Fibroblast of gingiva (primary cell): ENCODE measurements at places on chromosomes 1 and 21.

DNA sequence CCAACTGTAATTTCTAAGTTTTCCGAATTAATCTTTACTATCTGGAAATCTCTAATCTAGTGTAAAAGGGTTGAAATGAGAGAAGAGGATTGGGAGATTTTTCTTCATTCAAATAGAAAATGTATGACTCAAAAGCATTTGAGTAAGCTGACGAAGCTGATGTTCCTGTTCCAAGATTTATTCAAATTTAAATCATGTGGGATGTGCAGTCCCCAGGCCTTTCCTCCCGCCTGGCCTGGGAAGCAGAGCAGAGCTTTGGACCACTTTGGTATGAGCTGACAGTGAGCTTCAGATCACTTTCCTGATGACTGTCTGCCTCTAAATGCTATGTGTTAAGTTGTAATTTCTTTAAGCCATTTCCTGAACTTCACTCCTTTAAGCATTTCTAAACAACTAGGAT is 192.0 kb downstream of the DHRS3 start:
- peak; percentile 28 for DNase-seq

DNA sequence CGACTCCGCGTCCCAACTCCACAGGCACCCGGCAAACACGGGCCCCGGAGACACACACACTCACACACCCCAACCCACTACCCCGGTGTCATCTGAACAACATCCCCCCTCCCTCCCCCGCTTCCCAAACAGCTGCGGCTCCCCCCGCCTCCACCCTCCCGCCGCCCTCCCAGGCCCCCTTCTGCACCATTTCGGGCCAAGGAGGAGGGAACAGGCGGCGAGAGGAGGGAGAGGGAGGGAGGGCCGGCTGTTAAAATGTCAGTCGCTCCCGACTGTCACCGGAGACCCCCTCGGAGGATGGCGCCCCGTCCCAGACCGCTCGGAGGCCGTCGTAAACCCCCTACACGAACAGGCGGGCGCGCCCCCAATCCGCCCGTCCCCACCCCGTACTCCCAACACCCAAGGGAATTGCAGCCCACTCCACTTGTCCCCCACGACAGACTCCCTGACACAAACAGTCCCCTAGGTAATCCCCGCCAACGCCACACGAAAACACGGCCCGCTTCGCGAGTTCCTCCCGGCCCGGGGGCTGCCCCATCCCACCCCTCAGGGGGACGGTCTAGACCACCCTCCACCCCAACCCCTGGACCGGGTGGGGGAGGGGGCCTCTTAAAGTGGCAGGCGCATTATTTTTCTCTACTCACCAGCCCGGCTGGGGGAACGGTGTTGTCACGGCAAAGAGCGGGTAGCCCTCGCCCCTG is 583 bp downstream of the MEF2D start:
- peak; percentile 38 for DNase-seq

GRCh38 chr1:108009603-108010195 is 44.7 kb upstream of the VAV3 start:
- peak; percentile 9 for DNase-seq

- no peak for DNase-seq
Observed at GRCh38 chr1:35441926-35442579, 115.2 kb downstream of the KIAA0319L start.

GRCh38 chr1:54800899-54801759 is at the start of gene TTC22:
TTC22 (minus strand) TSS chr1:54801323; CDS start chr1:54801163, 160 bp downstream.
- DNase-seq = no peak

DNA sequence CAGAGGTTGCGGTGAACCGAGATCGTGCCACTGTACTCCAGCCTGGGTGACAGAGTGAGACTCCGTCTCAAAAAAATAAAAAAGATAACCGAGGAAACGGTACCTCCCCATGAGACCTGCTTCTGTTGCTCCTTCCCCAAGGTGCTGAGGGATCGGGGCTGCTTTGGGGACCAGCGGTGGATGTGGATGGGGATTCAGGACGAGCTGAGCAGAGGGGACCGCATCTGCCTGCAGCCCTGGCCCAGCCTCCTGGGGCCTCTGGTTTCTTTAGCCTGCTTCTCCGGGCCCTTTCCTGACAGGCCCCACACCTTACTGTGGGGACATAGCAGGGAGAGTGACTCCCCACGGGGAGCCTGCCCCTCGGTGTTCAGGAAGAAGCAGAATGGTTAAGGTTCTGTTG is 17.1 kb downstream of the SLC66A1 start:
- no peak for DNase-seq

DNA sequence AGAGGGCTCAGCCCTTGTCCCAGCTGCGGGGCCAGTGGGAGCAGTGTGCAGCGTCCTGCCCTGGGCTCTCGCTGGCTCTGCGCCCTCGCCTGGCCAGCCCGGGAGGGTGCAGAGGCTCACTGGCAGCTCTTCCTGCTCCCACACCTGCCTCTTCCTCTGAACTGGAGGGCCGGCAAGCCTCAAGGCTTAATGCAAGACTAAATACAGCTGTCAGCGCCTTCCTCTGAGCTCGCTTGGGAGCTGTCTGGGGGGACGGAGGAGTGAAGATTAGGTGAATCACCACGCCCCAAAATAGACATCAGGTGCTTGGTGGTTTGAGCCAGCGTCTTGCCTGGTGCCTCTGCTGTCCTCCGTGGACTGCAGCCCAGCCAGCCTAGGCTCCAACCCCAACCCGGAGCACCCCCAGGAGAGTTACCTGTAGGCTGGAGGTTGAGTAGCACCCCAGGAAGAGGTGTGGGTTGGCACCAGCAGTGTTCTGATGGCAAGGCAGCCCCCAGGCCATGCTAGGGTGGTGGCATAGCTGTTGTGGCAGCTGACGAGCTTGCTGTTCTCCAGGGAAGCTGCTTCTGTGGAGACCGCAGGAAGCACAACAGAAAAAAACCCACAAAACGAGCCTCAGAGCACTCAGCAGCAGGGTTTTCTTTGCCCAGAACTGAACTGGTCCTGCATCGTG is 36.9 kb downstream of the UMODL1 start:
- DNase-seq = no peak

DNA sequence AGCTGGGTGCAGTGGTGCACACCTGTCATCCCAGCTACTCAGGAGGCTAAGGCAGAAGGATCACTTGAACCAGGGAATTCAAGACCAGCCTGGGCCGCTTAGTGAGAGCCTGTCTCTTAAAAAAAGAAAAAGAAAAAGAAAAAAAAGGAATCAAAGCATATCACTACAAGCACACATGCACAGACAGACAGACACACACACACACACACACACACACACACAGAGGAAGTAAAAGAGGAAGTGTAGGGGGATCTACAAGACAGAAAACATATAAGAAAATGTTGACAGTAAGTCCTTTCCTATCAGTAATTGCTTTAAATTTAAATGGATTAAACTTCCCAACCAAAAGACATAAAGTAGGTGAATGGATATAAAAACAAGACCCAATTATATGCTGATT is 180.3 kb downstream of the FAF1 start:
- no peak for DNase-seq

DNA sequence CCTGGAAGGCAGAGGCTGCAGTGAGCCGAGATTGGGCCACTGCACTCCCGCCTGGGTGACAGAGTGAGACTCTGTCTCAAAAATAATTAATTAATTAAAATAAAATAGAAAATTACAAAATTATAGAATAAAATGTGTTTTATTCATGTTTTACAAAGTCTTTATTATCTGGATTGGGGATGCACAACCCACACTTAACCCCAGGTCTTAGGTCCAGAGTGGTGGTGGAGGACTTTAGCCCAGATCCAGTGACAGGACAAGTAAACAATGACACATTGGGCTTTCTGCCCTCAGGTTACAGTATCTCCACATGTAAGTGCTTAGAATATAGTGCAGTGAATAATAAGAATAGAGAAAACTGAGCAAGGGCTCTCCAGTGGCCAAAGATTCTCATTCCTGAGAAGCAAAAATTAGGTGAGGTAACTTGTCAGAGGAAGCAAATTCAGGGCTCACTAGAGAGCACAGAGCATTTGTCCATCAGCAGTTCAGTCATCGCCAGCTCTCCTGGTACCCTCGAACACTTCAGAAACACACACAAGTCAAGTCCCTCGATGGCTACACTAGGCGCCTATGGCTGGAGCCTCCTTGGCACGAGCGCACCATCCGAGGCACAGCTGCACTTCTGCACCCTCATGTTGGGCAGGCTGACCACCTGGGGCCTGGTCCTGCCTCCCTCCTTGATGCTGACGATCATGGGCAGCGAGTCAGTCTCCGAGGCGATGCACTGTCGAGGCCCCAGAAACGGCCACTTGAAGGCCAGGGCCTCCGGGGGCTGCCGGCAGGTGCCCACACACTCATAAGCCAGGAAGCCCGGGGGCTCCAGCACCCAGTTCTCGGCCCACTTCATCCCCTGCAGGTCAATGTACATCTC is 2.6 kb downstream of the LEFTY1 start:
- DNase-seq = no peak

DNA sequence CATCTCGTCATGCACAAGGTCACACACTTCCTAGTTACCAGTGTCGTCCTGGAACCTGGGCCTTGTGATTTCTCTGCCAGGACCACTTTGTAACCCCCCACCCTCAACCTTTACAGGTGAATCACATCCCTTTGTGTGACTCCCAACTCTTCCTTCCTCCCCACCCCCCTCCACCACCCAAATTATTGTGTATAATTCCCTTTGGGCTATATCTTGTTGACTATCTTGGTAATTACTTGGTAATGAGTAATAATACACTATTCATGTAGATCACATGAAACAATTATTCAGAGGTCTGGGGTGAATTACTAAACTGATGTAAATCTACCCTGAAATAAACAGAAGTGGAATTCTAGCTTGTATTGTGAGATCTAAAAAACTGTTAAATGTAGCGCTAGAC is 1.7 kb downstream of the KCNK1 start:
- no peak for DNase-seq

DNA sequence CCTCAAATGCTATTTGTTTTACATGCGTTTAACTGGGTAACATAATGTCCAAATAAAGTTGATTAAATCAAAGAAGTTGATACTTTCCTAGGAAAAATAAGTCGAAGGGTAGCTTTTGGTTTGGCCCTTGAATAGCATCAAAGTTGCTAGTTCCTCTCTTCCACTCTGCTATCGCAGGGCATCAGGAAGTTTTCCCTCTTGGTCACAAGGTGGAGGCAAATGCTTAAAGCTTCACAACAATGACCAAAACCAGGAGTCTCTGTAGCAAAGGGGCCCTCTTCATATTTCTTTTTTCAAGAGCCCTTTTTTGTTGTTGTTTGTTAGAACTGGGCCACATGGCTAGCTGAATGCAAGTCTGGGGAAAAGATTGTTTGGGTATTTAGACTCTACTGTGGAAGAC is 668.4 kb downstream of the KCNT2 start:
- no peak for DNase-seq

DNA sequence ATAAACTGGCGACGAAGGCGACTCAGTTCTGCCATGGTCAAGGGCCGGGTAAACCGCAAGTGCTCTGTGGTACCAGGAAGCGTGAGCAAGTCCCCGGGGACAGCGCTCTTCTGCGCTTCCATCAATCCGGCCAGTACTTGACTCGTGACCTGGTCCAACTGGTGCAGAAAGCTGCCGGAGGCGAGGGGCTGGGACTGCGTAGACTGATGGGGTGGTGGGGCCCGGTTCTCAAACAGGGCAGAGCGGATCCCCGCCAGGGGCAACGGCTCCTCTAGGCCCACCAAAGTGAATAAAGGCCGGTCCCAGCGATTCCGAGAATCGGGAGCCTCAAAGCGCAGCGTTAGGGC is 852 bp downstream of the KTI12 start:
- DNase-seq = peak; percentile 82

- DNase-seq = no peak
Observed at GRCh38 chr1:172898866-172899265, 151.9 kb downstream of the TNFSF18 start.

DNA sequence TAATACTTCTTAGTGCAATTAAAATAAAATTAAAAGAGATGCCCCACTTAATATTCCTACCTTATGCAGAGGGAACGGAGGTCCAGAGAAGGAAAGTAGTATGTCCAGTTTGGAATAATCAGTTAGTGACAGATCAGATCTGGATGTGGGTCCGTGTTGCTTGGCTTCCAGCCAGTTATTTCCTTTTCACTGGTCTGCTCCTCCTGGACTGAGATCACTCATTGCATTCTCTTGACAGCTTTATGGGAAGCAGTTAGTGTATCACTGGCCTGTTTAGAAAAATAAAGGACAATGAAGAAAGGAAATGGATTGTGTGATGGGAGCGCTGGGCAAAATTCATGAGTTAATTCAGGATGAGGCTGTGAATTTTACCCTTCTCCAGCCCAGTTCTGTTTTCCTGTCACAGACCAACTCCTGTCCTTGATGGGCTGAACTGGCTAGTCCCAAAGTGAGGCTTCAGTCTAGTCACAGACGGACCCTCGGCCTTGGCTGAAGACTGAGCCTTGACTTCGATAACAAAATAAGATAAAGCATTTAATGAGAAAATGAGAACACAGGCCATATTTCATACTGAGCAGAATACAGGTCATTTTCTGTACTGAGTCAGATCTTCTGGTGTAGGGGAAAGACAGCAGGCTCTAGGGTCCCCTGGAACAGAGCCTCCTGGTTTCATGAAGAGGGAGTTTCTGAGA is 85.2 kb upstream of the TRABD2B start:
- no peak for DNase-seq

- no peak for DNase-seq
Observed at GRCh38 chr1:202086579-202087350, 36.0 kb upstream of the GPR37L1 start.
